HCT116 (cell line): ENCODE measurements at places on chromosomes 1 and 21. TPM values are rescaled to one million over a fixed set of nuclear protein-coding genes. Genes with fewer than 3 reads are reported as not detected.

Gene JAM2
- 0.15 TPM for total RNA-seq

Gene RGS13
- total RNA-seq: not detected

Gene DMRTA2
- not detected for total RNA-seq

Gene GJA9
- total RNA-seq: not detected

Gene NPPA
- total RNA-seq: not detected

Gene DNALI1
- total RNA-seq: 0.64 TPM

Gene PPM1J
- 7.5 TPM for total RNA-seq

GRCh38 chr1:65866439-65866838 lies 73.7 kb downstream of the PDE4B start:
- H3K36me3 ChIP-seq: no peaks in the 10 kb centered on the region
- DNase-seq: no peak
- no peak overlapping the region for H3K27ac ChIP-seq
- H3K4me3 ChIP-seq: no peak overlapping the region
- H3K27me3 ChIP-seq: no peaks in the 10 kb centered on the region

DNA sequence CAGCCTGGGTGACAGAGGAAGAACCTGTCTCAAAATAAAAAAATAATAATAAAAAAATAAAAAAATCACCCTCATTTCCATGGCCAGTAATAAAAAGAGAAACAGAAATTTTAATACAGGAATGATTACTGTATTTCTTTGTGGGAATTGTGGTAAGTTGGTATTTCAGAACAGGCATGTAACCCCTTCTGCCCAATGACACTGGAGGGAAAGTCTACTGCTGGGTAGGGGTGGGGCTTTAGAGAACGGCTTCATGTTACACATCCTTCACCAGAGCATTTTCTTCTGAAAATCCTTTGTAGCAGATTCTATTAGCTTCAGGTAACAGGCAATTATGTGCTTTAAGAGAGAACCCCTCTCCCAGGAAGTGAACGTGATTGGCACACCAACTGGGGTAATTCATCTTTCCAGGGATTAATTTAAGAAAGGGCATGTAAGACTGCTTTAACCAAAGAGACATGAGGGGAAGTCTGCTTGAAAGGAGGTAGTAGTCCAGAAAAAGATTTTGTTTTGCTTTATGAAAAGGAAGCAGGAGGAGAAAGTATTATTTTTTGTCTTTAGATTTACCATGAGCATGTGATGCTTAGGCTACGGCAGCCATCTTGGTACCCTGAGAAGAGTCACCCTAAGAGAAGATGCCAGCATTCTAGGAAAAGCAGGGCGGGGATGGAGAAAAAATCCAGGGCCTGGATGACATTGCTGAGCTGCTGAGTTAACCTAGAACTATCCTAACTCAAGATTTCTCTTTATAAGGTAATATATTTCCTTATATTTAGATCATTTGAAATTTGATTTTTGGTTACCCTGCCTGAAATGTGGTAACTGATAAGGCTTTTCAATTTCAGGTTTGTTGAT lies 57.7 kb upstream of the DPT start:
- no peak overlapping the region for H3K27ac ChIP-seq
- H3K4me1 ChIP-seq: no peaks in the 10 kb centered on the region
- no peaks in the 10 kb centered on the region for H3K27me3 ChIP-seq
- H3K4me3 ChIP-seq: no peak overlapping the region
- no peak for DNase-seq
- H3K36me3 ChIP-seq: no peaks in the 10 kb centered on the region

GRCh38 chr1:87478231-87478630 lies 149.6 kb downstream of the LMO4 start:
- no peaks in the 10 kb centered on the region for H3K36me3 ChIP-seq
- H3K27ac ChIP-seq: no peak overlapping the region
- no peaks in the 10 kb centered on the region for H3K27me3 ChIP-seq
- H3K4me1 ChIP-seq: no peaks in the 10 kb centered on the region
- no peak overlapping the region for H3K4me3 ChIP-seq

GRCh38 chr1:202150602-202151001 lies 6.1 kb upstream of the ARL8A start:
- no peak overlapping the region for H3K27ac ChIP-seq
- no peaks in the 10 kb centered on the region for H3K36me3 ChIP-seq
- H3K4me1 ChIP-seq: peaks cover 15% of the 10 kb centered on the region
- H3K4me3 ChIP-seq: no peak overlapping the region
- no peak for DNase-seq

GRCh38 chr1:221972276-221973235 lies 230.7 kb upstream of the DUSP10 start:
- DNase-seq: no peak
- H3K36me3 ChIP-seq: no peaks in the 10 kb centered on the region
- H3K27me3 ChIP-seq: no peaks in the 10 kb centered on the region
- no peak overlapping the region for H3K27ac ChIP-seq

DNA sequence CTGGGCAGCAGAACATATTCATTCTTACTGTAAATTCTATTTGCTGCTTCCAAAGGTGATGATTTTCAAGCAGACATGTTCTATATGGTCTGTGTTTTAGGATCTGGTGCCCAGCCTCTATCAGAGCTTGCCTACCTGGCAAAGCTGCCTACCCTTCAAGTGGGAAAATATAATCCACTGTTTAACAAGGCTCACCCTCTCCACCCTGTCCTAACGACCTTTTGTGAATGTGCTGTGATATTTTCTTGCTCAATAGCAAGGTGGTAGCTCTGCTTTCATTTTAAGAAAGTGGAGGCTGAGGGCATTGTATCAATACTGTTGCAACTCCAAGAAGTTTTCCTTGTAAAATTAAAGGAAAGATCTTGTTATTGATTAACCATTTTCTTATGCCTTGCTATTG lies 26.0 kb upstream of the AGO1 start:
- DNase-seq: no peak
- no peaks in the 10 kb centered on the region for H3K36me3 ChIP-seq
- H3K4me3 ChIP-seq: no peak overlapping the region
- no peak overlapping the region for H3K27ac ChIP-seq

DNA sequence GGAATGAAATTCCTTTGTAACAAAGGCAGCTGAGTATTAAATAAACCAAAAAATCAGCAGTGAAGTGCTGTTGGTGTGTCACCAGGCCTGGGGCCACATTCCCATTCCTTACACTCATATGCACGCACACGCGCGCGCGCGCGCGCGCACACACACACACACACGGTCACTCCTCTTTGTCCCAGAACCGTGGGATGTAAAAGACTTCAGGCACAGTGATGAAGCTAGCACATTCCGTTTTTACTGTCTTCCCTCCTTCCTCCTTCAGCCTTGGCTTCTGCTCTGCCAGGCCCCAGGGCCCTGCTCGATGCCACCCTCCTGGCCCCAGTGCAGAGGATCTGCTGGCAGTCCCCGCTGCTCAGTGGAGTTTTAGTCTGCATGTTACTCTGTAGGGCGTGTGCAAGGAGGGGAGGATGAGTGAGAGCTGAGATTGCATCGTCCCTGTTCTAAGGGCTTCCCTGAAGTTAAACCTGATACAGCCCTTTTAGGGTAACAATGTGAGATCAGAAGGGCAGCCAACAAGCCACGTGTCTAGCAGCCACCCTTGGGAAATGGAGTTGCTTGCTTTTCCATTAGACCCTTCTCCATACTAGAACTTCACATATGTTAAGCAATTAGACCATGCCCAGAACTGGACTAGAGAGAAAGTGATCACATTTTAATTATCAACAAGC lies 71.7 kb upstream of the WDR26 start:
- DNase-seq: no peak
- H3K27ac ChIP-seq: no peak overlapping the region
- H3K4me1 ChIP-seq: peaks cover 25% of the 10 kb centered on the region
- no peaks in the 10 kb centered on the region for H3K36me3 ChIP-seq
- no peak overlapping the region for H3K4me3 ChIP-seq
- H3K27me3 ChIP-seq: no peaks in the 10 kb centered on the region

DNA sequence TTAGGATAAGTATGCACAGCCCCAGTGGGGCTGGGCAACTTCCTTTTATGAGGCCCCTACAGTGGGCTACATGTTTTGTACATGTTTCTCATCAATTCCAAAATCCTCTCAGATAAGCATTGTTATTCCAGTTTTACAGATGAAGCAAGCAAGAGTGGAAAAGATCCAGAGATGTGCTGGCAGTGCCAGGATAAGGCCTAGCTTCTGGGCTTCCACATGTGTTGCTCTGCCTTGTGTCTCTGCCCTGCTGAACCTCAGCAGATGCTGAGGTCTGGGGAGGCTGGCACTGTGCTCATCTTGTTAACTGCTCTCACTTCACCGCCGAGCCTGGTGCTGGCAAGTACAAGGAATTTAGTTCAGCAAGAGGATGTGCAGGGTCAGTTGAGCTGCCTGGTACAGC lies 202.1 kb downstream of the TRABD2B start:
- H3K36me3 ChIP-seq: no peaks in the 10 kb centered on the region
- no peak overlapping the region for H3K27ac ChIP-seq
- H3K27me3 ChIP-seq: no peaks in the 10 kb centered on the region
- H3K4me1 ChIP-seq: no peaks in the 10 kb centered on the region

- no peak overlapping the region for H3K27ac ChIP-seq
- H3K4me3 ChIP-seq: no peak overlapping the region
- no peaks in the 10 kb centered on the region for H3K36me3 ChIP-seq
- no peaks in the 10 kb centered on the region for H3K4me1 ChIP-seq
- H3K27me3 ChIP-seq: no peaks in the 10 kb centered on the region
Observed at GRCh38 chr1:187236676-187237075, 407.9 kb downstream of the PLA2G4A start.

GRCh38 chr1:81585371-81585770 lies 215.4 kb upstream of the ADGRL2 start:
- no peaks in the 10 kb centered on the region for H3K4me1 ChIP-seq
- no peaks in the 10 kb centered on the region for H3K27me3 ChIP-seq
- no peaks in the 10 kb centered on the region for H3K36me3 ChIP-seq
- no peak for DNase-seq

DNA sequence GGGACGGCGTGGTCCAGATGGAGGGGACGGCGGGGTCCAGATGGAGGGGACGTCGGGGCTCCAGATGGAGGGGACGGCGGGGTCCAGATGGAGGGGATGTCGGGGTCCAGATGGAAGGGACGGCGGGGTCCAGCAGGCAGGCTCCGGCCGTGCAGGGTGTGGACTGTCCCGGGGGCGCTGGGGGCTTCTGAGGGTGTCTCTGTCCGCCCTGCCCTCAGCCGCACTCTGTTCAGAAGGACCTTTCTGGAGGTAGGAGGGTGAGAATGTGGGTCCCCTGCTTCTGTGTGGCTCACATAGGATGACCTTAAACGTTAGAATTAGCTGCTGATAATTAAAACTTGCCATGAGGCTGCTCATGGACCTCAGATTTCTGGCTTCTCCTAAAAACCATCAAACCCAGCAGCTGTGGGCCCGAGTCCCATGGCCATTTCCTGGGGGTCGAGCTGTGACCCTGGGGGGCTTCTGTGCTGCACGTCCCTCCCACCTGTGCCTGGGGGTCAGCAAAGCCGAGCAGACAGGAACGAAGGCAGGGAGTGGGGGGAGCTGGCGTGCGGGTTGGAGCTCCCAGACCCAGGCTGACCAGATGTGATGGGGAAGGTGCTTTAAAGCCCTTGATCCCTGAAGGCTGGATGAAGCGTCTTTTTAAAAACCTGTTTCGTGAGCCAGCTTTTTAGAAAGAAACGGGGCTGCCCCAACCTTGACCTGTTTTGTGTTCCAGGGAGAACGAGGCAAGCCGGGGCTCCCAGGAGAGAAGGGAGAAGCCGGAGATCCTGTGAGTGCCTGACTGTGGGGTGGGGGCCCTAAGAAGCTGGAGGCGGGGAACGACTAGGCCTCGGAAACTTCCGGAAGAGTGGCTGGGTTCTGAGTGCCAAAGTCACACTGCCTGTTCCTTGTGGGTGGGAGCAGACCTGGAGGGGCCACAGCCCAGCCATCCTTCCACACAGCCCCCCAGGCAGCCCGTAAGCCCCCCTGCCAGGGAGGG lies 7.1 kb downstream of the COL6A1 start:
- H3K4me3 ChIP-seq: no peak overlapping the region
- peaks cover 15% of the 10 kb centered on the region for H3K36me3 ChIP-seq
- H3K4me1 ChIP-seq: no peaks in the 10 kb centered on the region
- DNase-seq: no peak

DNA sequence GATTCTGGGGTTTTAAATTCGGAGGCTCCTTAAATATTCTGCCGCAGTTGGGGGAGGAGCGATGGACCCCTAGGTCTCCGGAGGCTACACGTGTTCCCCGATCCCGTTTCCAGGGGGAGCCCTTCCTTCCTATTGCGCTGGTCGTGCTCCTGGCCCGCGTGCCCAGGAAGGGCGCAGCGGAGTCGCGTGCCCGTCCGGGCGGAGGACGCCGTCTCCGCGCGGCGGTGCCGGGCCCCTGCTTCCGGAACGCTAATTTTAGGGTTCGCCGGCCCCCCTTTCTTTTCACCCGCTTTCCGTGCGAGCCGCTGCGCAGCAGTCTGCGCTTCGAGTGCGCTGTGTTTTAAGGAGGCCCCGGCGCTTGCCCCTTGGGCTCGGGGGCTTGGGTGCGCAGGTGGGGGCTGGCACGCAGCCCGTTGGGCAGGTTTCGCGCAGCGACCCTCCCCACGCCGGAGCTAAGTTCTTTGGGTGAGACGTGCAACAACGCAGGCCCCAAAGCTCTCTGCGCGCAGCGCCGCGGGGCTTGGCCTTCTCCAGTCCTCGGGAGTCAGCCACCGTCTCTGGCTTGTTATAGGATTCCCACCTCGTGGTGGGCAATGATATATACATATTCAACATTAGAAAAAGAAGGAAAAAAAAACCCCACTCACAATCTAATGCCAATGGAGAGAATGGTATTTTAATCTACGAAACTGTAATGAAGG lies 43.5 kb upstream of the DNAJC6 start:
- no peaks in the 10 kb centered on the region for H3K36me3 ChIP-seq
- H3K4me1 ChIP-seq: peaks cover 5% of the 10 kb centered on the region
- no peak overlapping the region for H3K4me3 ChIP-seq
- no peak overlapping the region for H3K27ac ChIP-seq
